ENCODE measurements at places on chromosomes 7 and 10.
A peak's percentile ranks its signal among the peaks of the same experiment; 100 is the strongest.

GRCh38 chr10:27736396-27736795, 9.2 kb downstream of the MKX start:
- no peak for DNase-seq

GRCh38 chr10:126804396-126804795, 100.8 kb upstream of the DOCK1 start:
- DNase-seq = no peak

- peak; percentile 93 for DNase-seq
Measured at GRCh38 chr7:158957921-158958491, 101.6 kb downstream of the DYNC2I1 start.

DNA sequence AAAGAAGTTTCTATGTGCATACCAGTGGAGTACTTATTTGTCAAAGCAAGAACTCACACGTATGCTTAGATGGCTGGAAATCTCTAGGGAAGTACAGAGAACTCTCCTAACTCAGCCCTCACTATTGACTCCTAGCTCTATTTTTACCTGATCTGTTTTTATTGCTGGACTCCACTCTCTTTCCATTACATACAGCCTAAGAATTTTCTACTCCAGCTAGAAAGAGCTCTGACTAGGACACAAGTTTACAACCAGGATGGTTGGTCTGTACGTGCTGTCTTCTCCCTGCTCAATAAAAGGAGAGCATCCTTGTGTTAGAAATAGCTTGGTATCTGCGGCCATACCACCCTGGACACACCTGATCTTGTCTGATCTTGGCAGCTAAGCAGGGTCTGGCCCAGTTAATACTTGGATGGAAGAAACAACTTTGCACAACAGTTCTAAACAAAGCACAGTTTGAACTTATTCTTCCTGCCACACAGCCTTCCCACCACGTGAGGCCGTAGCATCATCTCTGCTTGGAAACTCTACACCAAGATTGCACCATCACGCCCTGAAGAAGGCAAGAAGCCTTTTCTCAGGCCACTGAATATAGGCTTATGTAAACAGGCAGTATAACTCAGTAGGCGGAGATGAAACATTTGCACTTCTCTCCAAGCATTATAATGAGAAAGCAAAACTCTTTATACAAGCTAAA, 50.7 kb downstream of the KCNMA1 start:
- no peak for DNase-seq

DNA sequence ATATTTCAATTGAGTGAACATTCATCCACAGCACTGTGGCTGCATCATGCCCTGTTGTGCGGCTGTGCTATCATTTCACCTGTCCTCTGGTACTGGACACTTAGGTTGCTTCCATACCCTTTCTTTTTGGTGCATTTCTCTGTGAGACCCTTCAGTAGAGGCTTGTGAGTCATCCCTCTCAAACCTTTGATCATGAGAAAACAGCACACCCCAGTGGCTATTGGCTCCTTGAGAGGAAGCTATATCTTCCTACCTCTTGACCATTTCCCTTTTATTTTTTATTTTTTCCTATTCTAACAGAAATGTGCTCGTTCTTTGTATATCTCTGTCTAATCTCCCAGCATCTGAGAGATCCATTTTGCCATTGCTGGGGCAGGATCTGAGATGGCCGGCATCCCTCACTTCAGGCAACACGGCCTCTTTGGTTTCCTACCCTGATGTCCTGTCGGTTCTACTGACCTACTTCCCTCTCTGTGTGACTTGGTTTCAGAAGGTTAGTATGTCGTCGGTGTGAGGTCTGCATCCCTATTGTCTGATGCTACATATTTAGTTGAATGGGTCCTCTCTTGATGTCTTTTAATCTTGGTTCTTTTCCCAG, 23.8 kb upstream of the PIK3AP1 start:
- peak; percentile 46 for DNase-seq

DNA sequence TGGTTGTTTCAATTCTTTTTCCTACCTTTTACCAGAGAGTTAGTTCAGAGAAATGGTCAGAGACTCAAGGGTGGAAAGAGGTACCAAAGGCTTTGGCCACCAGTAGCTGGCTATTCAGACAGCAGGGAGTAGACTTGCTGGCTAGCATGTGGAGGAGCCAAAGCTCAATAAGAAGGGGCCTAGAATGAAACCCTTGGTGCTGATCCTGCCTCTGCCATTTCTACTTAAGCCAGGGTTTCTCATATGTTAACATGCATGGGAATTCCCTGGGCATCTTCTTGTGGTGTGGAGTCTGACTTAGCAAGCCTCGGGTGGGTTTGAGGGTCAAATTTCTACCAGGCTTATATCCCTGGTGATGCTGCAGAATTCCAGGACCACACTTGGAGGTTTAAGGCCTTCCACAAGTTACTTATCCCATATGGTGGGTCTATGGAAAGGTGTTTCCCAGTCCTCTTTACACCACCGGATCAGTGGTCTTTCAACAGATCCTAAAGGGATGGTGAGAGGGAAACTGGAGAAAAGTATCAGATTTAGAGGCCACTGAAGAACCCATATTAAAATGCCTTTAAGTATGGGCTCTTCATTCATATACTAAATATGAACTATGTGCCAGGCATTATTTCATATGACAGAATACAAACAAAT, 3.2 kb downstream of the IL6 start:
- DNase-seq = no peak

GRCh38 chr10:77987671-77988255, 41.6 kb downstream of the POLR3A start:
- no peak for DNase-seq

GRCh38 chr10:110269374-110270318, 35.1 kb downstream of the SMNDC1 start:
- no peak for DNase-seq

GRCh38 chr10:67664942-67665341, 31.1 kb downstream of the CTNNA3 start:
- no peak for DNase-seq

GRCh38 chr10:43402880-43403452, 6.0 kb downstream of the HNRNPF start:
- DNase-seq = no peak

- DNase-seq = no peak
Measured at GRCh38 chr10:86830043-86830591, 73.7 kb downstream of the BMPR1A start.

DNA sequence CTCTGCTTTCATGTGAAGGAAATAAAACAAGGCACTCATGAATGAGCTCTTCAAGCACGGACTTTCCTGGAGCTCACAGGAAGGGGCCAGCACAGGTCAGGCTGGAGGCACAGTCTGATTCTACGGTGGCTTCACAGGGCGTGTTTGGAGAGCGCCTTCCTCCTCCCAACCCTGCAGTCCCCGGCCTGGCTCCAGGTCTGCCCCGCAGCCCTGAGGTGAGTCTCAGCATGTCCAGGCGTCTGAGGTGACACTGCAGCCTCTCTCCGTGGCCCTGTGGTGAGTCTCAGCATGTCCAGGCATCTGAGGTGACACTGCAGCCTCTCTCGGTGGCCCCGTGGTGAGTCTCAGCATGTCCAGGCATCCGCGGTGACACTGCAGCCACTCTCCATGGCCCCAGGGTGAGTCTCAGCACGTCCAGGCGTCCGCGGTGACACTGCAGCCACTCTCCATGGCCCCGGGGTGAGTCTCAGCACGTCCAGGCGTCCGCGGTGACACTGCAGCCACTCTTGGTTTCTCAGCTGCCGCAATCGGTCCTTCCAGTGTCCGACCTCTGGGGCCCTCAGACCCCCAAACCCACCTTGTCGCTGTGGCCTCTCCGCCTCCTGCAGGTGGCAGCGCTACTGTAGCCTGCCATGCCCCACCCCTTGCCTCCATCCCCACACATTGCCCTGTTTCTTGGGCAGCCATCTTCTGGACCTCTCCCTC, 381.7 kb downstream of the DNAJB6 start:
- DNase-seq = no peak

DNA sequence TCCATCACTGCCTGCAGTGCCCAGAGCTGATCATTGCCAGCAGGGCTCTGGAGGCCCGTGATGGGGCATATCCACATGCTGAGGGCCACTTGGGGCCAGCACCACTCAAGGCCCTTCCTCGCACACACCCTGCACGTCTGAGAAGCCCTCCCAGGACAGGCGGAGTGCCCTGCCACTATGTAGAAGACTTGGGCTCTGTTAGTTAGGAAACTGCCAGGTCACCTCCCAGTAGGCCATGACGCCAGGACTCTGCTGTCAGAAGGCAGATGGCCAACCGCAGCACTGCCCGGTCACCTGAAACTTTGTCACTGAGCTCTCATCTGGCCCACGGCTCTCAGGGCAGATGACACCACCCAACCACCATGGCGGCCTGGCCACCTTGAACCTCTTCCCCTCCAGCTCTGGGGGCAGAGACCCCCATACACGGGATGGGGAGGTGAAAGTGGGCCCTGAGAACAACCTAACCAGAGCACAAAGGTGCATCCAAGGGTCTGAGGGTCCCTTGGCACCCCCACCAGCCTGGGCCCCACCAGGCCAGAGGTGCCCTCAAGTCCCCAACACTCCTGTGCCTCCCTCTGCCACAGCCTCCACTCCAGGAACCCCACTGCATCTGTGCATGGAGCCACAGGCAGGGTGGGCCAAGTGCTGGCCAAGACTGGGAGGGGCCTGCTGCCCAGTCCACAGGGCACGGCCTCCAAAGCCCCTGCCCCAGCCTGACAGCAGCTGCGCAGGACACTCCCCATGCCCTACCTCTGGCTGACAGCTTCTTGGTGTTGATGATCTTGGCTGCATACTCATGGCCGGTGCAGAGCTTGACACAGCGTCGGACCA, 41.8 kb downstream of the CAMK2B start:
- DNase-seq = no peak

GRCh38 chr10:114879541-114880158, 58.1 kb downstream of the FHIP2A start:
- DNase-seq = peak; percentile 41

DNA sequence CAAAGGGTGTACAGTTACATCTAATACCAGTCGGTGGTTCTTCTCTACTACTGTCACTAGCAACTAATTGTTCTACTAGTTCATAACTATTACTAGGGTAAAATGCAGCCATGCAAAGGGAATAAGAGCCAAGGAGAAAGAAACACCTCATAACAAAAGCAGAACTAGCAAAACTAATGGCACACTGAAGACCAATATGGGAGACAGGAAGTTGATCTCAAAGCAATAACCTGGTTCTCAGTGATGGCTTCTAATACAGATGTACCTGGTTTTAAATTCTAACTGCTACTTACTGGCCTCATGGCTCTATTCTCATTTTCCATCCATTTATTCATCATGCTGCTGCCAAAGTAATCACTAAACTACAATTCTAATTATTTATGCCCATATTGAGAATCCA, 170.3 kb downstream of the SEMA3E start:
- DNase-seq = no peak

DNA sequence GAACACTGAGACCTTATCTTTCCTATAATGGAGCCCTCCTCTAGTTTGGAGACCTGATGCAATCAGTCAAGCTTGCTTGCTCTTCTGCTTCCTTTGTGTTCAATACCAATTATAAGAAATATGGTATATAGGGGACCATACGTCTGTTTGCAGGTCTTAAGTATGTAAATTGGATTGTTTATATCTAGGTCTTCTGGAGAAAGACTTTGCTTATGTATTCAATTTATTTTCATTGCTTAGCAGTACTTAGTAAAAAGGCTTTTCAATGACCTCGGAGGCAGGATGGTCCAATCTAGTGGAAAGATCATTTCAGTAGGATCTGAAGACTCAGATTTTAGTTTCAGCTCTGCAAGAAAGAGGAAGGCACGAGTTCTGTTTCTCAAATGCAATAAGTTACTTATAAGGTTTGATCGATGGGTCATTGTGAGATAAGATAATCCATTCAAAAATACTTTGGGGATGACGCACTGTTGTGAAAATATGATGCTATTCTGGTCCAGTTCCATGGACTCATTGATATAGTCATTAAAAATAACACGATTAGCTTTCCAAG, 571.6 kb downstream of the SH2D4B start:
- no peak for DNase-seq

- DNase-seq = no peak
Measured at GRCh38 chr10:65312876-65313275, 1613.0 kb upstream of the LRRTM3 start.

DNA sequence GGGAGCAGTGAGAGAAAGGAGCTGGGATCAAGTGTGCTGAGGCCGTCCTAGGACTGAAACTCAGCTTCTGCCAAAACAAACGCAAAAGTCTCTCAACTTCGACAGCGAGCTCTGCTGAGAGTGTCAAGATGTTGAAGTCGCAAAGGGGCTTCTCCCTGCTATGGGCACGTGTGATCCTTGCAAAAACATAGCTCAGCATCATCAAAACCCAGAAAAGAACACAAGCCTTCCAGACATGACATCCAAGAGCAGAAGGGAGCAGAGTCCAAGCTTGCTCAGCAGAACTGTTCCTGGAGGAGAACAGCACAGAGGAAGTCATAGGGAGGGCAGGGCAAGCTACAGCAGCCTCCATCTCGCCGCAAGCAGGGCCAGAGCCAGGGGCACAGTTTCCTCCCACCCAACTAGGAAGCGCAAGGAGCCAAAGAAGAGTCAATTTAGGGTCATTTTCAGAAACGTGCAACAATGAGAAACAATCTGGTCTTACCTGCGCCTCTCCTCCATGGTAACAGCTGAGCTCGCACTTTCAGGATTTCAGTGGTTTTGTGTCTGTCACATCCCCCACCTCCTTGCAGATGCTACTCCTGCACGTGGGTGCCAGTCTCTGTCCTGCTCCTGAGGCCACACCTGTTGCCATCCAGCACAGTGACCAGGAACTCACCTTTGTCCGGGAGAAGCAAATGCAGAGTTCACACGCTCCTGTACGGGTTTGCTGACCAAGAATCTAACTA, 113.9 kb downstream of the DIP2C start:
- DNase-seq = no peak

- peak; percentile 82 for DNase-seq
Measured at GRCh38 chr7:74587435-74588126, 69.9 kb upstream of the GTF2I start.

GRCh38 chr10:131201741-131202515, 109.6 kb downstream of the TCERG1L start:
- DNase-seq = no peak

GRCh38 chr10:98309366-98310355, 41.7 kb upstream of the LOXL4 start:
- DNase-seq = peak; percentile 89

GRCh38 chr7:39383136-39383535, 183.1 kb upstream of the YAE1 start:
- DNase-seq = no peak

- DNase-seq = peak; percentile 69
Measured at GRCh38 chr10:13659887-13660550, 73.3 kb downstream of the PRPF18 start.

DNA sequence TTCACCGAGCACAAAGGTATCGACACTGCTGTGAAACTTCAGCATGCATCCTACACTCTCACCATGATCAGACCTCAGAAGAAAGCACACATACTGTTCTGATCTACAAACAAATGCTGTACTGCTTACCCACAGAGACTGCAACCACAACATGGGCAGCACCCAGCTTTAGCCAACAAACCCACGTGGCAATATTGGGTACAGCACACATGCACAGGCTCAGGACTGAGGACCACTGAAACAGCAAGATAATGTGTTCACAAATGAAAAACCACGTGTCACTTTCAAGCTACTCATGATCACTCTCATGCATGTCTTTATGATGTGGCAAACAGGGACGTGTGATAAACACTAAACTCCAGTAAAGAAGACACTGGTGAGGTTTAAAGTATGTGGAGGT, 119.3 kb upstream of the PTN start:
- DNase-seq = no peak
